ENCODE measurements at places on chromosomes 13 and 19.

- no peak for DNase-seq
Observed at GRCh38 chr19:46124638-46125115, at the start of gene IGFL3. Gene IGFL3 (minus strand): TSS chr19:46124688. CDS start chr19:46124649, 39 bp downstream.

DNA sequence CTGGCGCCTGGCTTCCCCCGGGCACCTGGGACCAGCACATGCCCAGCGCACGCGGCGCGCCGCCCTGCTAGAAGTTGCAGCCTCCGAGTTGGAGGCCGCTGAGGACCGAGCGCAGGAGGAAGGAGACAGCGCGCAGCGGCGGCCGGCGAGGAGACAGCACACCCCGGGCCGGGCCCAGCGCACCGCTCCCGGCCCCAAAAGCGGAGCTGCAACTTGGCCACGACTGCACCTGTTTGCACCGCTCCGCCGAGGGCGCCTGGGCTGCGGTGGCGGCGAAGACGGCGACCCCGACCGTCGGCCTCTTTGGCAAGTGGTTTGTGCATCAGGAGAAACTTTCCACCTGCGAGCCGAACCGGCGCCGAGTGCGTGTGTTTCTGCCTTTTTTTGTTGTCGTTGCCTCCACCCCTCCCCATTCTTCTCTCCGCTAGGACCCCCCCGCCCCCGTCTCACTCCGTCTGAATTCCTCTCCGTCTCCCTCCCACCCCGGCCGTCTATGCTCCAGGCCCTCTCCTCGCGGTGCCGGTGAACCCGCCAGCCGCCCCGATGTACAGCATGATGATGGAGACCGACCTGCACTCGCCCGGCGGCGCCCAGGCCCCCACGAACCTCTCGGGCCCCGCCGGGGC lies at the start of gene SOX1:
TSS of gene SOX1 (plus strand) at position 34 of the 626 bp plus-strand sequence. CDS start at position 544, 510 bp downstream.
- DNase-seq = no peak

- no peak for DNase-seq
Observed at GRCh38 chr13:109569958-109570711, 216.2 kb downstream of the IRS2 start.

GRCh38 chr13:94343243-94343585 lies 136.3 kb downstream of the DCT start:
- no peak for DNase-seq

GRCh38 chr13:108785844-108786243 lies 156.4 kb downstream of the MYO16 start:
- DNase-seq = no peak

DNA sequence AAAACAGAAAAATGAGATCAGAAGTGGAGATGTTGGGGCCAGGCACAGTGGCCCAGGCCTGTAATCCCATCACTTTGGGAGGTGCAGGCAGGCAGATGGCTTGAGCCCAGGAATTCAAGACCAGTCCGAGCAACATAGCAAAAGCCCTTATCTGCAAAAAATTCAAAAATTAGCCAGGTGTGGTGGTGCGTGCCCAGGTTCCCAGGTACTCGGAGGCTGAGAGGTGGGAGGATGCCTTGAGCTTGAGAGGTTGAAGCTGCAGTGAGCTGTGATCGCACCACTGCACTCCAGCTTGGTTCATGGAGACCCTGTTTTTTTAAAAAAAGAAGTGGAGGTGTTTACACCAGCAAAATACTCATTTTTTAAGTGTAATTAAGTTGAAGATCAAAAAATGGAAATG lies 6.6 kb upstream of the ZFP36 start:
- no peak for DNase-seq

DNA sequence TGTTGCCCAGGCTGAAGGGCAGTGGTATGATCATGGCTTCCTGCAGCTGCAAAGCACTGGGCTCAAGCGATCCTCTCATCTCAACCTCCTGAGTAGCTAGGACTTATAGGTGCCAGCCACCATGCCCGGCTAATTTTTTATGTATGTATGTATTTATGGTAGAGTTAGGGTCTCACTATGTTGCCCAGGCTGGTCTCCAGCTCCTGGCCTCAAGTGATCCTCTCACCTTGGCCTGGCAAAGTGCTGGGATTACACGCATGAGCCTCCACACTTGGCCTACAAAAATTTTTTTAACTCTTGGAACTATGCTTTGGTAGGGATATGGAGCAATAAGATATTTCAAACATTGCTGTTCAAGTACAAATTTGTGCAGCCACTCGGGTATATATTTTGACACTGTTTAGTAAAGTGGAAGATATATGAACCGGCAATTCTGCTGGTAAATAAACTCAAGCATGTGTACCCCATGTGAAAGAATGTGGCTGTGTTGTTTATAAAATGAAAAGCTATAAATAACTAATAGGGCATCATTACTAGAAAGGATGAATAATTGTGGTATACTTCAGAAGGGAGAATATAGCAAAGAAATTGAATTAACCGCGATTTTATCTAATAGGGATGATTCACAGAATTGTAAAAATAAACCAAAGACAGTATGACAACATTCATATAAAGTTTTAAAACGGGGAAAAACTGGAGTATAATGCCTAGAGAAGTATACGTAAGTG lies 1.1 kb downstream of the ZNF566 start:
- no peak for DNase-seq

DNA sequence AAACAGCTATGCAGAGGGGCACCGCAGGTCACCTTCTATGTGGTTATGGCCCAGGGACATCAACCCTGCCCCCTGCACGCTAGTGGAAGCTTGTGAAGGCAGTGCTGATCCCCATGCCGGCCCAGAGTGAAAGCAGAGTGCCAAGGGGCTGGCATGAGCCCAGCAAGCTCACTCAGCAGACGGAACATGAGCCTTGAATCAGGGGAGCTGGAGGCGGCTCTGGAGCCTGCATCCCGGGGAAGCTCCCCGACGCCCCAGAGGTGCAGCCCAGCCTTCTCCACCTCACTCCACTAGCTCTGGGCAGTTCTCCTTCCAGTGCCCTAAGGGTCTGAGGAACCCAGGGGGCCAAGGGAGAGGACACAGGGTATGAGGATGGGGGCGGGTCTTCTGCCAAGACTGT lies 19.0 kb upstream of the ISYNA1 start:
- DNase-seq = no peak

DNA sequence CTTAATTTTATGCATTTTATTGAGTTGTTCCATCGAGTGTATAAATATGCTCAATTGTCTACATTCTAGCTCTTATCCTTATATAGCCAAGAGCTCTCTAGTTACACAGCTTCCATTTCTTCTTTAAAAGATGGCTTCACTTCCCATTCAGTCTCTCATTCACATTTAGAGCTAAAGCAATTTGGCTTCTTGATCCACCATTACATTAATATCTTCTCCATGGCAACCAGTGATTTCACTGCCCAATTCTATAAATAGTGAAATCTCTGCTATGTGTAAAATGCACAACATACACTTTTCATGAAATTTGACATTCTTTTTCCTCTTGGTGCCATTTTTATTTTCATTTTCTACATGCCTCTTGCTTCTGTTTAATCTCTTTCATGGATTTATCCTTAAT lies 696.9 kb upstream of the ATXN8OS start:
- no peak for DNase-seq

- DNase-seq = no peak
Observed at GRCh38 chr13:93172109-93172508, 54.5 kb upstream of the GPC6 start.

GRCh38 chr19:9885077-9885552 lies 50.0 kb downstream of the PIN1 start:
- DNase-seq = no peak

GRCh38 chr13:111319998-111320911 lies at the start of gene TEX29:
Gene TEX29 (plus strand): TSS chr13:111320642. CDS start chr13:111320891, 249 bp downstream.
- no peak for DNase-seq

GRCh38 chr13:44412346-44412935 lies 38.8 kb downstream of the SERP2 start:
- no peak for DNase-seq
